ENCODE measurements at places on chromosomes 1 and 21. TPM values are rescaled to one million over a fixed set of nuclear protein-coding genes. Genes with fewer than 3 reads are reported as not detected.

DNA sequence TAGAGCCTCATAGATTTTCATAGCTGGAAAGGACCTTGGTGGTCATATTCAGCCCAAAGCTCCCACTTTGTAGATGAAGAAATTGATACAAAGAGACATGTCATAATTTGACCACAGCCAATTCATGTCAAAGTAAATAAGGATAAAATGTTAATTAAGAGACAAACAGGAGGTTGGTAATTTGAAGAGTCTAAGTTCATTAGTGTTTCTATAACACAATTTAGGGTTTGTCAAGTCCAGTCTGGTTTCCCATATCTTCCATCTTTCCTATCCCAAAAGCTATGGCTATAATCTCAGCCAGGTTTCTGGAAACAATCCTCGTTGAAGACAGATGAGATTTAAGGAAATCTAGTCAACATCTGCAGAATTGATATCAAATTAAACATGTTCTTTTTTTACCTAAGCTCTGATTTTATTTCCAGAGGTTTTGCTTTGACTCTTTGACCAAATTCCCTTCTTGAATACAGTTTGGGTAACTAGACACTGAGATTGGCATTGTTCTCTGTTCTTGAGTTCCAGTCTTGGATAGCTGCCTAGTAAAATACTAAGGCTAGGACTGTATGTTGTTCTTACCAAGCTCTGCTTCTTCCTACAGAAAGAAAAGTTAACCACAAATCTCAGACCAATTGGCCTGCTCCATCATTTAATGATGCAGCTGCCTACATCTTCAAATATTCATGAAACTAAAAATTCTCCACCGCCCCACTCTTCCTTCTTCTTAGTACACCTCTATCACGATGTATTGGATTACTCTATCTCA lies 62.0 kb downstream of the SLC44A5 start:
- no peak for DNase-seq
- no peaks in the 10 kb centered on the region for H3K36me3 ChIP-seq
- H3K4me1 ChIP-seq = no peaks in the 10 kb centered on the region
- no peaks in the 10 kb centered on the region for H3K27me3 ChIP-seq
- no peak overlapping the region for H3K27ac ChIP-seq

GRCh38 chr21:37338671-37339551 lies 27.7 kb upstream of the DYRK1A start:
- H3K27ac ChIP-seq = peak overlapping the region; percentile 90
- peaks cover 4% of the 10 kb centered on the region for H3K4me1 ChIP-seq
- DNase-seq = peak; percentile 78
- peak overlapping the region; percentile 37 for H3K4me3 ChIP-seq
- no peaks in the 10 kb centered on the region for H3K36me3 ChIP-seq
- no peaks in the 10 kb centered on the region for H3K27me3 ChIP-seq

DNA sequence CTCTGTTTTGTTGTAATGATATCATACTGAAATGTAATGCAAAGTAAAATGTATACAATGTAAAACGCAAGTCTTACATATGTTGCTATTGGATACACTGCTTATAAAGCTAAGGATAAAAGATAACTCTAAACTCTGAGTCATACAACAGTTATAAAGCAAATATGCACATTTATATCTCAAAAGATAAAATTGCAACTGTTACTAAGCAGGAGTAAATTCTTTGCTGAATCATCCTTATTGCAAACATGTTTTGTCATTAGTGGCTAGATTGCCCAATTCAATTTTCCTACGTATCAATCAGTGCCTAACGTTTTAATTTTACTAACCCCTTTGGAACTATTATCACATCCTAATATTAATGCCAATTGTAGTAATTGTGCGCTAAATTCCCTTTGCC lies 762.9 kb downstream of the LTN1 start:
- no peaks in the 10 kb centered on the region for H3K27me3 ChIP-seq
- no peaks in the 10 kb centered on the region for H3K36me3 ChIP-seq
- no peaks in the 10 kb centered on the region for H3K4me1 ChIP-seq
- no peak overlapping the region for H3K4me3 ChIP-seq
- no peak overlapping the region for H3K27ac ChIP-seq

DNA sequence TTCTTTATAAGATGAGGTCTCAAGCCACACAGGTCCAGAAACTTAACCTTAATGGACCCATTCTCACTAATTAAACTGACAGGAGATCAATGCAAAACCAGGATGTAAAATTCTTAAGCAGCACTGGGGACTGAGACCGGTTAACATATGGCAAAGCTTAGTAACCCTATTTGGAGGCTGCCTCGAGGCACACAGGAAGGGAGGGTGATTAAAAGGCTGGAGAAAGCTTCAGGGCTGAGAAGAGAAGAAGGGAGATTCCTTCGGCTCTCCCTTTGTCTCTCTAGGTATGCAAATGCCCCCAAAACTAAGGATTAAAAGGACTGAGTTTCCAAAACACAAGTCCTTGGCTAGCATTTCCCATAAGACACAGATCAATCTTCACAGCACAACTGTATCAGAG lies 120.8 kb upstream of the DSCAM start:
- no peak for DNase-seq
- H3K4me1 ChIP-seq = no peaks in the 10 kb centered on the region
- H3K27ac ChIP-seq = no peak overlapping the region
- no peak overlapping the region for H3K4me3 ChIP-seq
- H3K36me3 ChIP-seq = no peaks in the 10 kb centered on the region

- no peaks in the 10 kb centered on the region for H3K36me3 ChIP-seq
- H3K27me3 ChIP-seq = no peaks in the 10 kb centered on the region
- DNase-seq = peak; percentile 41
- peak overlapping the region; percentile 84 for H3K27ac ChIP-seq
- peak overlapping the region; percentile 53 for H3K4me3 ChIP-seq
- peaks cover 30% of the 10 kb centered on the region for H3K4me1 ChIP-seq
These were observed 13.4 kb upstream of the SKI start for GRCh38 chr1:2214541-2215241.

GRCh38 chr1:2374252-2375155 lies 16.9 kb downstream of the MORN1 start:
- H3K27me3 ChIP-seq = no peaks in the 10 kb centered on the region
- no peak overlapping the region for H3K4me3 ChIP-seq
- no peaks in the 10 kb centered on the region for H3K4me1 ChIP-seq
- no peak overlapping the region for H3K27ac ChIP-seq

DNA sequence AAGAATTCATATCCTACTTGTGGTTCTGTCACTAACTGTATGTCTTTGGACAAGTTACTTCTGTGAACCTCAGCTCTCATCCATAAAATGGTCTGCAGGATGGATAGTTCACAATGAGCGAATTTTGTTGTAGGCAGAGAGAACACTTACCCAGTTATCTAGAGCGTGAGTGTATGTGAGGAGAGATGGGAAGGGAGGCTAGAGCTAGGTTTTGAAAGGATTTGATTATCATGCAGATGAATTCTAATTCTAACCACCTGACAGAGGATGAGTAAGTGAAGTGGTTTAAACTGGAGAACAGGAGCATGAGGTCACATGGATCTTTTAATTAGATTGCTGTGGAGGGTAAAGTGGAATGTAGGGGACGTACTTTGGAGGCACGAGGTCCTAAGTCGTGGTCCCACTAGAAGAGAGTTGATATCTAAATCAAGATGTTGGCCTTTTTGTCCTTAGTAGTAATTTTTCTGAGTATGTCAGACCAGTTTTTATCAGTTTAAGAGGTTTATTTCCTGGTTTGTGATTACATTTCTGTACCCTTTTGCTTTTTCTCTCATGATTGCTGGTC lies 5.0 kb downstream of the SUCO start:
- no peak overlapping the region for H3K4me3 ChIP-seq
- H3K36me3 ChIP-seq = no peaks in the 10 kb centered on the region
- DNase-seq = no peak
- no peaks in the 10 kb centered on the region for H3K27me3 ChIP-seq
- peaks cover 30% of the 10 kb centered on the region for H3K4me1 ChIP-seq

- H3K36me3 ChIP-seq = no peaks in the 10 kb centered on the region
- H3K4me1 ChIP-seq = no peaks in the 10 kb centered on the region
- DNase-seq = no peak
- no peak overlapping the region for H3K4me3 ChIP-seq
These were observed 346.9 kb upstream of the SNX7 start for GRCh38 chr1:98314601-98315000.

DNA sequence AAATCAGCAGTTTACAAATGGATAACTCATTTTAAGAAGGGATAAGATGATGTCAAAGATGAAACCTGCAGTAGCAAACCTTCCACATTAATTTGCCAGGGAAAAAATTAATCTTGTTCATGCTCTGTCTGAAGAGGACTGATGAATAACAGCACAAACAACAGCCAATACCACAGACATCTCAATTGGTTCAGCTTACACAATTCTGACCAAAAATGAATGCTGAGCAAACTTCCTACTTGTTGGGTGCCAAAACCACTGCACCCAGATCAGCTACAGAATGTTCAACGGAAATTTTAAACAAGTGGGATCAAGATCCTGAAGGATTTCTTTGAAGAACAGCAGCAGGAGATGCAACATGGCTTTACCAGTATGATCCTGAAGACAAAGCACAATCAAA lies 98.3 kb downstream of the COQ8A start:
- H3K36me3 ChIP-seq = peaks cover 58% of the 10 kb centered on the region
- no peak overlapping the region for H3K27ac ChIP-seq
- no peaks in the 10 kb centered on the region for H3K4me1 ChIP-seq
- H3K27me3 ChIP-seq = no peaks in the 10 kb centered on the region
- H3K4me3 ChIP-seq = no peak overlapping the region

- peaks cover 37% of the 10 kb centered on the region for H3K36me3 ChIP-seq
- H3K4me1 ChIP-seq = peaks cover 31% of the 10 kb centered on the region
- H3K4me3 ChIP-seq = no peak overlapping the region
- no peak overlapping the region for H3K27ac ChIP-seq
These were observed 1.8 kb upstream of the MTFR1L start for GRCh38 chr1:25817840-25818501.

DNA sequence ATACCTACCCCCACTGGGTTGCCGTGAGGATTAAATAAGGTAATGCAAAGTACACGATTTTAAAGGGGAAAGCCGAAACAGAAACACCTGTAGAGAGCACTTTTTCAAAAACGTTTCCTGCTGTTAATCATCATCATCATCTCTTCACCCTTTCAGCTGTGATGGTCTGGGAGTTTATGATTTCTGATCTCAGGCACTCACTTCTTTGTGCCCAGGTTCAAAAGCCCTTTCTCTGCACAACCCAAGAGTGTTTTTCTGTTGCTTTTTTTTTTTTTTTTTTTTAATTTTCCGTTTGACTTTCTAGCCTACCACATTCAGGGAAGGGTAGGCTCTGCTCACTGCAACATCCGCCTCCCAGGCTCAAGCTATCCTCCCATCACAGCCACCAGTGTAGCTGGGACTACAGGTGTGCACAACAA lies 936 bp upstream of the UBXN11 start:
- peaks cover 13% of the 10 kb centered on the region for H3K4me1 ChIP-seq
- H3K4me3 ChIP-seq = peak overlapping the region; percentile 95
- no peak for DNase-seq
- H3K36me3 ChIP-seq = no peaks in the 10 kb centered on the region
- H3K27me3 ChIP-seq = no peaks in the 10 kb centered on the region

- DNase-seq = no peak
- no peaks in the 10 kb centered on the region for H3K27me3 ChIP-seq
- no peaks in the 10 kb centered on the region for H3K36me3 ChIP-seq
- no peaks in the 10 kb centered on the region for H3K4me1 ChIP-seq
- H3K27ac ChIP-seq = no peak overlapping the region
- H3K4me3 ChIP-seq = no peak overlapping the region
These were observed 92.3 kb downstream of the CTH start for GRCh38 chr1:70503358-70503757.

DNA sequence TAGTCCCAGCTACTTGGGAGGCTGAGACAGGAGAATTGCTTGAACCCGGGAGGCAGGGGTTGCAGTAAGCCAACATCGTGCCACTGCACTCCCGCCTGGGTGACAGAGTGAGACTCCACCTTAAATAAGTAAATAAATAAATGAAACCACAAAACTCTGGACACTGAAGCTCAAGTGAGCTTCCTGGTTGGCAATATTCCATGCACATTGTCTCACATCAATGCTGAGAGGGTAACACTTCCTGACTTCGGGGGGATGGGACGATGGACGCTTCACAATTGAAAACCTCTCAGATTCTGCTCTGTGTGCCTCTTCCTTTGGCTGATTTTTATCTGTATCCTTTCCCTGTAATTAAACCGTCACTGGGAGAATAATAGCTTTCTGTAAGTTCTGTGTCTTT lies 70.0 kb upstream of the ZNF644 start:
- no peaks in the 10 kb centered on the region for H3K4me1 ChIP-seq
- DNase-seq = no peak
- H3K27me3 ChIP-seq = no peaks in the 10 kb centered on the region
- no peaks in the 10 kb centered on the region for H3K36me3 ChIP-seq
- H3K27ac ChIP-seq = no peak overlapping the region

- no peaks in the 10 kb centered on the region for H3K36me3 ChIP-seq
- DNase-seq = no peak
- no peaks in the 10 kb centered on the region for H3K27me3 ChIP-seq
- H3K4me3 ChIP-seq = no peak overlapping the region
These were observed 49.1 kb downstream of the ELK4 start for GRCh38 chr1:205582471-205583291.

DNA sequence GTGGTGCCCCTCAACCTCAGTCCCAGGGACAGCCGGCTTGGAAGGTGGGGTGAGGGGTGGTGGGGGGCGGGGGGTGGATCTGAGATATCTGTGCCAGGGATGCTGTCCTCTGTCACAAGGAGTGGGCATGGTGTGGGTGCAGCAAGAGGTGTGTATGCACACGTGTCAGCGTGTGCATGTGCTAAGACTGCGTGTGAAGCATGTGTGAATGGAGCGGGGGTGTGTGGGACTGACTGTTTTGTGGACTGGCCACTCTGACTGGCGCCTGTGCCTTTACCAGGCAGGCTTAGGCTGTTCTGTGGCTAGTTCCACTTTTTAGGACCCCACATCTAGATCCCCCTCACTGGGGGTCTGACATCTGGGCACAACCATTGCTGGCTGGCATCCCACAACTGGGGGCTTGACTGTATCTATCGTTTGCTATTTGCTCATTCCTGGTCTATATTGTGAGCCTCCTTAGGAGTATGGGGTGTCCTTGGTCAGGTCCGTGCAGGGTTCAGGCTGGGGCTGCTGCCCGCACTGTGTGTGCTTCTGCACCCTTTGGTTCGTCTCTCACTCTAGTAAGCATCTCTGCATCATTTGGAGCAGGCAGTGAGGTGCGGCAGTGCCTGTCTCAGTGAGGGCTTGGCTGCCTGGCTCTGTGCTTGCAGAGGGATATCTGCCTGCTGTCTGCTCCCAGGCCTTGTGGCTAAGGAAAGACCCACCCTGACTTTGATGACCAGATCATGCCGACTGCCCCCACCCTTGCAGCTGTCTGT lies 1.9 kb downstream of the AMPD2 start:
- H3K4me1 ChIP-seq = peaks cover 11% of the 10 kb centered on the region
- H3K4me3 ChIP-seq = peak overlapping the region; percentile 78
- peaks cover 4% of the 10 kb centered on the region for H3K27me3 ChIP-seq
- peak; percentile 32 for DNase-seq
- H3K36me3 ChIP-seq = no peaks in the 10 kb centered on the region

GRCh38 chr1:229758101-229759036 lies 132.3 kb downstream of the URB2 start:
- no peak overlapping the region for H3K27ac ChIP-seq
- H3K36me3 ChIP-seq = no peaks in the 10 kb centered on the region
- no peaks in the 10 kb centered on the region for H3K27me3 ChIP-seq
- H3K4me1 ChIP-seq = no peaks in the 10 kb centered on the region
- no peak overlapping the region for H3K4me3 ChIP-seq

- no peaks in the 10 kb centered on the region for H3K27me3 ChIP-seq
- H3K36me3 ChIP-seq = no peaks in the 10 kb centered on the region
- H3K27ac ChIP-seq = no peak overlapping the region
These were observed 852.4 kb upstream of the ADAMTS5 start for GRCh38 chr21:27819299-27819698.

The KRTAP13-1 gene
- polyA plus RNA-seq = not detected

The OR10J1 gene
- not detected for polyA plus RNA-seq

The LRRC39 gene
- 27.7 TPM for polyA plus RNA-seq

The PALMD gene
- 130 TPM for polyA plus RNA-seq

All from psoas muscle (tissue), 8 donors.